ENCODE measurements at places on chromosomes 6 and 20.

- DNase-seq, result no peak
Measured at GRCh38 chr20:23099791-23100719, 13.9 kb upstream of the CD93 start.

DNA sequence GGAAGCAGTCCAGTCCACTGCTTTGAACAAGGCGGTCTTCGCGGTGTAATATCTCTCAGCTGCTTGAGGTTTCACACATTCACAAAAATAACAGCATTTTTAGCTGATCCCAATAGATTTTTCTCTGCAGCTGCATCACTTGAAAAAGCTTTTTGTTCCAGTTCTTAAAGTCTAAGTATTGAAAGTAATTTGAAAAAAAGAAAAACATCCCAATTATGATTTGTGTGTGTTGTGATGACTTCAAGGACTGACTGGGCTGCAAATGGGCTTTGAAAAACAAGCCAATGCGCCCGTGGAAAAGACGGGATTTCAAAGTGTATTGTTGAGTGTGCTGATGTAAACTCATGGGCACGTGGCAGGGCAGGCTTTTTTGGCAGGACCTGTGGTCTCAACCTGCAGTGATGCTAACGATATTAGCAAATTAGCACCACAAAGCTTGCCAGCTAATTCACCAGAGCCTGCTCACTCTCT lies 151.1 kb downstream of the TMEM242 start:
- no peak for DNase-seq

DNA sequence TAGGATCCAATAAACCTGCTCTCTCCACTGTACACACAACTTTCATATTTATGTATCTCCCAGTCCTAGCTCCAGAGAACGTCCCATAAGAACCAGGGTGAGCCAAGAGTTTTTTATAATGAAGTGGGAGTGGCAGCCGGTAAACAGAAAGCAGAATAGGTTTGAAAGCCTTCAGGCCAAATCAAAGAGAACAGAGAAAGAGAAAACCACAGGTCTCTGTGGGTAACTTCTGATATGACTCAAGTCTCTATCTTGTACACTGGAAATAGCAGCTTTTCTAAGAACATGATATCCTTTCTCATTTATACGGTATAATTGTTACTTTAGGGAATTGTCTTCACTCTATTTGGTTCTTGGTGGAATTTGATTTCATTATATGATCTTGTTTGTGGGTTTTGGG lies 273.6 kb downstream of the PACRG start:
- no peak for DNase-seq

- DNase-seq, result no peak
Measured at GRCh38 chr20:40497899-40498691, 190.9 kb downstream of the MAFB start.

DNA sequence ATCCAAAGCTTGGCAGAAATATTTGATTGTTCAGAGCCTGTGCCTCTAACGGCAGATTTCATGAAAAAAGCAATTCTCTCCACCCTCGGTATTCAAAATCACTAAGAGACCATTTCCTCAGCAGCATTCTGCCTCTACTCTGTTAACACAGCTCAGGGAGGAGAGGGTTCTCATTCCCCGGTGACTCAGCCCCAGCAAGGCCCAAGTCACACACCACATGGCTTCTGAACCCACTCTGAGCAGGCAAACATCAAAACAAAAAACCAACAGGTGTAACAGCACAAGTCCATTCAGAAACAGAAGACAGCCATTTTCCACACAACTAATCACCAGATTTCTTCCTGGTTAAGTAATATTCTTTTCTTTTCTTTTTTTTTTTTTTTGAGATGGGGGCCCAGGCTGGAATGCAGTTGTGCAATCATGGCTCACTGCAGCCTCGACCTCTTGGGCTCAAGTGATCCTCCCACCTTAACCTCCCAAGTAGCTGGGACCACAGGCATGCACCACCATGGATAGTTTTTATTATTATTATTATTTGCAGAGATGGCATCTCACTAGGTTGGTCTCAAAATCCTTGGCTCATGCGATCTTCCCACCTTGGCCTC lies 55.4 kb downstream of the GFOD1 start:
- DNase-seq, result no peak

- no peak for DNase-seq
Measured at GRCh38 chr20:61652146-61652545, 400.1 kb downstream of the CDH4 start.

DNA sequence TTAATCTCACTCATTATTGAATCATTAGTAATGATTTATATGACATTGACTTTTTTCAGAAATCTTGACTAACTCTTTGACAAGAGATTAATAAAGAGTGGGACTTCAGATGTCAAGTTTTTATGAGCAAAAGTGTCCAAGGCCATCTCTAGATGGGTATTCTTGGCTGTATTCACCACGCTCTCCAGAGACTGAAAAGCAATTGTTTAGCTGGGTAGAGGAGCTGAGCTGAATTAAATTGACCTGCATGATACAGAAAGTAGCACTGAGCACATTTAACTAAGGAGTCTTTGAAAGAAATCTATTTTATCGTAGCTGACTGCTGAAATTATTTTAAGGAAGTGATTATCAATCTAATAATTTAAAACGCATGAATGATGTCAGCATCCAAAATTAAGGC lies 89.4 kb downstream of the LINC00237 start:
- no peak for DNase-seq

- no peak for DNase-seq
Measured at GRCh38 chr6:27889628-27890444, 22.4 kb downstream of the OR2B2 start.

DNA sequence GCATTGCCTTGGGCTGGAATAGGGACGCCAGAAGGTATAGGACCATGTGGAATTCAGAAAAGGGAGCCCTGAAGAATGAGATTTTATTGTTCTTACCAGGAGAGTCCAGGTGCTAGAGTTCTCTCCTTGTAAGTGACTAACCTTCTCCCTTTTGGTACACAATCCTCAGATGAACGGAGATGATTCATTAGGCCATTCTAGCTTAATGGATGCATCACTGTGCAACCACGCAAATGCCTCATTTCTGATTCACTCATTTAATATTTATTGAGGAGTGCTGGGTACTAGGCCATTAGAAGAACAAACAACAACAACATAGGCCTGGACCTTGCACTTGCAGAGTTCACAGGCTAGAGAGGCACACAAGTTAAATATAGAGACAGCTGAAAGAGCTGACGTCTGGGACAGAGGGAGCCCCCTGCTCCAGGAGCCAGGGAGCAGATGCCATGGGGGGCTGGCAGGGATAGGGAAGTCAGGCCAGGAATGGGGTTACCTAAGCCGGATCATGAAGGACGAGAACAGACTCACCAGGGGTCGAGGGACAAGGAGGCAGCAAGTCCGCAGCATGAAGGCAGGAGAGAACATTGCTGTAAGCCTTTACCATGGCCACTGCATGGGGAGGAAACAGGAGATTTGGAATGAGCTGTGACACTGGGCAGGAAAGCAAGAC lies 179.5 kb upstream of the AKAP12 start:
- DNase-seq, result no peak

DNA sequence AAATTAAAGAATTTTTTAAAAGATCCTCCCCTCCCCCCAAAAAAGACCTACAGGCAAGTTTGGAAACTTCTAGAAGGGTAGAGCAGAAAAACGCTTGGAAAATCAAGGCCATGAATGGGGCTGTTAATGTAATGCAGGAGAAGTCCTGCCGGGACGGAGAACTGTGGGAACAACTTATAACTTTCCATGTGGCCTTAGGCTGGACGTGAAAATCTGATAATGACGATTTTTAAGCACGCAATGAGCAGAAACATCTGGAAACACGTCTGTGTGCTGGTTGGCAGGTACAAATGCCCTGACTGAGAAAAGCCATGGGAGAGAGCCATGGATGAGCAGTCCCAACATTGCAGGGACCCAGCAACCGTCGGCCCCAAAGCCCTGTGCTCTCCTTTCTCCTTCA lies 198.7 kb upstream of the RREB1 start:
- DNase-seq, result no peak

- no peak for DNase-seq
Measured at GRCh38 chr6:35049156-35049735, 91.9 kb downstream of the TCP11 start.

GRCh38 chr6:38131527-38131965 lies 312.0 kb downstream of the ZFAND3 start:
- no peak for DNase-seq

- no peak for DNase-seq
Measured at GRCh38 chr20:22719167-22719591, 134.8 kb upstream of the FOXA2 start.

DNA sequence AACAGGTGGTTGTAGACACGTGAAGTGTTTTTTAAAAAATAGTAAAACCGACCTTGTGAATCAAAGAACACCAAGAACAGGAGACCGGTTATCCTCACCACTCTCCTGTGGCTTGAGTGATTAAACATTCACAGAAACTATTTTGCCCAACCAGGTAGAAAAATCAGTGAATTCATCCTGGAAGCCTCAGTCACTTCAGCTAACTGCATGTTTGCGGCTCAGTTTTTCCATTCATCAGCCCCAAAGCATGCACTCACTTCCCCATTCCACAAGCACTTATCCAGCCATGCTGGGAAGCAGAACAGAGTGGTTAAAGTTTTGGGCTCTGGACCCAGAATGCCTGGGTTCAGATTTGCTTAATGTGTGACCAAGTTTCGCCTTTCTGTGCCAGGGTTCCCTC lies 2.4 kb downstream of the LRRN4 start:
- no peak for DNase-seq

DNA sequence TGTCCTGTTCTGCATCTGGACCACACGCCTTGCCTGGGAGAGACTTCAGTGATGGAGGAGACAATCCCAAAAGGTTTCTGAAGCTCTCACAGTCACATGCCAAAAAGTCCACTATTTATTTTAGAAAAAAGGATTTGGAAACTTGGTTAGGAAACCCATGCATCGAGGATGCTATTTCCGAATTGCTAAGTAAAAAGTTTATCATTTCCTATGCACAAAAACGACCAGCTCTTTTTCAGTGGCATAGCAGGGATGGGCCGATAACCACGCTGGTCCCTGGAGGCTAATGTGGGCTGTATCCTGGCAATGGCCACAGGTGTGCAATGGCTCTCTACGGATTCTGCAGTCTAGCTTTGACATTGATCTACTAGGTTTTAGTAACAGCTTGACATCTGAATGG lies 33.9 kb downstream of the RAMACL start:
- DNase-seq, result no peak

DNA sequence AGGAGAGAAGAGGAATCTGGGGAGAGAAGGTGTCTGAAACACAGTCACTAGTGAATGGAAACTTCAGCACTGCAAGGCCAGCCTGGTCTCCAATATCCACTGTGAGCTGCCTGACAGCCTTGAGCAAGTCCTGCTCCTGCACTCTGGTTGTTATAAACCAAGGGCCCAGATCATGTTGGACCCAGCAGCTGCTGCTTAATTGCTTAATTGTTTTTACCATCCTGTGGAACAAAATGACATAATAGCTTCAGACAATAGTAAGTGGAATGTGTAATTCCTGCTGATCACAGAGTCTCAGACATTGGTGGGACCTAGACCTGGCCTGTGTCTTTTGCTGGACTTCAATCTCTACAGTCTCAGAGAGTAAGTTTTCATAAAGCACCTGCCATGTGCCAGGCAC lies 833.7 kb downstream of the TFAP2A start:
- DNase-seq, result no peak

DNA sequence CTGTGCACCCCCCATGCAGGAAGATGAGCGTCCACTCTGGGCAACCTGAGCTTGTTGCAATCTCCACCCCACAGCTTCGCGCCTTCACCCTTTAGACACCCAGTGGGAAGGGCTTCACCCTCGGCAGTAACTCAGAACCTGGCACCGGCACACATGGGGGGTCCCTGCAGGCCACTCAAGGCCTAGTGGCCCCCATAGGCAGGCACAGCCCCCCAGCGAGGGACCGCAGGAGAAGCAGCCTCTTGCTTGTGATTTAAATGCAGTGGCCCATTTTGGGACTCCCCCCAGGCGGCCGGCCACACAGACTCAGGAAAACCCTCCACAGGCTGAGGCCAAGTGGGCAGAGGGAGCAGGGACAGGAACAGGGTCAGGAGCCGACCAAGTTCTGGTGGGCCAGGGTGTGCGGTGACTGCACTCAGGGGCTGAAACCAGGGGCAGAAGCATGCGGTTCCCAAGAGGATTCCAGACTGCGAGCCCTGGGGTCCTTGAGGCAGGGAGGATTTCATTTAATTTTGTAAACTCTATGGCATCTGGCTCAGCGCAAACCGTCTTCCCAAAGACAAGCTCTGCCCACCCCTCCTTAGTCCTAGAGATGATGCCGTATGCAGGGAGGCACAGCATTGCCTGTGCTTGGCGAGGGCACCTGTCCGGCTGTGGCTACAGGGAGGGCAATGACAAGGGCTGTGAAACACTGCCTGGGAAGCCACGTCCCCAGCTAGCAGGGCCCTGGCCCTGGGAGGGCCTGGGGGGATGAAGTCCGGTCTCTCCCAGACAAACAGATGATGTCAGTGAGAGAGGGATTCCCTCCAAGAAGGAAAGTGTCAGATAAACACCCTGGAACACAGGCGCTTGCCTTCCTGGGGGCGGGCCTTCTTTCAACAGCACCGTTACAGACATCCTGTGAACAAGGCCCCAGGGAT lies 52.9 kb upstream of the GPR31 start:
- no peak for DNase-seq

DNA sequence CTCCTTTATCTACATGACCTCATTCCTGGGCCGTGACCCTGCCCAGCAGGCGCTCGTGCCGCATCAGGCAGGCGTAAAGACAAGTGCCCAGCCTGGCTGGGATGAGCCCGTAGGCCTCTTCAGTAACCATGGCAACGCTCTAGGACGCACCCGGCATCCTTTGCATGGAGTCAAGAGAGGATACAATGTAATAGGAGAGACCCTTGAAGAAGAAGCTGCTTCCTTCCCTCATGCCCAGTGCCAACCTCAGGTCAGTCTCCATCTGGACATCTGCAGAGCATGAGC lies 5.0 kb upstream of the LSM14B start:
- DNase-seq, result no peak

- DNase-seq, result no peak
Measured at GRCh38 chr6:22401932-22402331, 105.1 kb upstream of the PRL start.

- DNase-seq, result no peak
Measured at GRCh38 chr6:140414966-140415620, 1040.6 kb upstream of the CITED2 start.

- no peak for DNase-seq
Measured at GRCh38 chr6:35181933-35182612, 31.7 kb upstream of the SCUBE3 start.

GRCh38 chr20:8225658-8226057 lies 93.6 kb downstream of the PLCB1 start:
- no peak for DNase-seq

GRCh38 chr6:84979541-84979940 lies 215.1 kb upstream of the TBX18 start:
- no peak for DNase-seq

GRCh38 chr6:13573669-13574110 lies 711 bp upstream of the SIRT5 start:
- DNase-seq, result no peak

GRCh38 chr6:110833831-110834230 lies 18.6 kb upstream of the CDK19 start:
- DNase-seq, result no peak

DNA sequence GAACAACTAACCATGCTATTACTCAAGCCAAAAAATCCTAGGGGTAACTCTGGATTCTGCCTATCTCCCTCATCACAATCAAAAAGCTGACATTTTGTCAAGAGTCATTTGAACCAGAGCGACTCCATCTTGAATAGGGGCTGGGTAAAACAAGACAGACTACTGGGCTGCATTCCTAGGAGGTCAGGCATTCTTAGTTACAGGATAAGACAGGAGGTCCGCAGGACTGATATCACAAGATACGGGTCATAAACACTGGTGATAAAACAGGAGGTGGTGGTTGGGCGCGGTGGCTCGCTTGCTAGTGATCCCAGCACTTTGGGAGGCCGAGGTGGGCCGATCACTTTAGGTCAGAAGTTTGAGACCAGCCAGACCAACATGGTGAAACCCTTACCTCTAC lies 32.2 kb downstream of the C6orf52 start:
- DNase-seq, result no peak
